ENCODE measurements at places on chromosomes 4 and X. TPM values are rescaled to one million over a fixed set of nuclear protein-coding genes. Genes with fewer than 3 reads are reported as not detected.

GRCh38 chrX:46777971-46778810 is 19.3 kb upstream of the SLC9A7 start:
- no peak for ATAC-seq

The TXK gene
- total RNA-seq = 0.15 TPM

DNA sequence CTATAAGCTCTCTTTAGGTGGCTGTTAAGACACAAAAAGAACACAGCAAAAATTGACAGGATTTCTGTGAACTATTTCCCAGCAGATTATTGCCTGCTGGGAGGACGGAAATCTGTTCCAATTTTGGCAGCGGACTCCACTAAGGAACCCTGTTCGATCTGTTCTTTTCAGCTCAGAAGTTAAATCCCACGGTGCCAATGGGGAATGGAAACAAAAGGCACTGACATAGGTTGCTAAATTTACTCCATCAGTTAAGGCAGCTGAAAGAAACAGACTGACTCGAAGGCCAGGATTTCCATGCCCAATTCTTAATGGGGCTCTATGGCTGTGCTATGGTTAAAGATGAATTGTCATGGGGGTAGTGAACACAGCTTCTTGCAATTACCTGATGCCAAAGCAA is 126.5 kb upstream of the HPGD start:
- ATAC-seq = no peak

GRCh38 chr4:1363513-1363912 is 16.5 kb downstream of the UVSSA start:
- ATAC-seq = peak; percentile 10

- no peak for ATAC-seq
These were observed 18.4 kb upstream of the TRPC5OS start for GRCh38 chrX:111857534-111858060.

The TMSB15B gene
- 0.45 TPM for total RNA-seq

The GPR82 gene
- total RNA-seq = 1.3 TPM

- peak; percentile 51 for ATAC-seq
These were observed 74.9 kb downstream of the PRRG1 start for GRCh38 chrX:37424000-37424429.

- no peak for ATAC-seq
These were observed 34.5 kb downstream of the NIPAL1 start for GRCh38 chr4:48051078-48051477.

- no peak for ATAC-seq
These were observed 32.9 kb upstream of the NDP start for GRCh38 chrX:44006081-44006480.

- no peak for ATAC-seq
These were observed 42.8 kb downstream of the UCHL1 start for GRCh38 chr4:41299486-41299885.

DNA sequence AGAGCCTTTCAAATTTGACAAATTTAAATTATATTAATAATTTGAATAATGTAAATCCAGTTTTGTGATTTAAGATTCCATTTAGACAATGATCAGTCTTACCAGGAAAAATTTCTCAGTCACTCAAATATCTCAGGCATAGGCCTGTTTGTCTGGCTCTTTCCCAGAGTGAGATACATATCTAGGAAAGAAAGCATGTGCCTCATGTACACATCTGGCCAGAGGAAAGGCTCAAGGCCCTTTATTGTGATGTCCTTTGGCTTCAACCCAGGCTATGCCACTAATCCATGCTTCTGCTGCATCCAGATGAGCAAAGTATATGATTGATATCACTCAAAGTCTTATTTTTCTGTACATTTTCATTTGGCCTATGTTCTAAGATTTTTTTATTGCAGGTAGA is 473.3 kb upstream of the ADGRL3 start:
- ATAC-seq = no peak

DNA sequence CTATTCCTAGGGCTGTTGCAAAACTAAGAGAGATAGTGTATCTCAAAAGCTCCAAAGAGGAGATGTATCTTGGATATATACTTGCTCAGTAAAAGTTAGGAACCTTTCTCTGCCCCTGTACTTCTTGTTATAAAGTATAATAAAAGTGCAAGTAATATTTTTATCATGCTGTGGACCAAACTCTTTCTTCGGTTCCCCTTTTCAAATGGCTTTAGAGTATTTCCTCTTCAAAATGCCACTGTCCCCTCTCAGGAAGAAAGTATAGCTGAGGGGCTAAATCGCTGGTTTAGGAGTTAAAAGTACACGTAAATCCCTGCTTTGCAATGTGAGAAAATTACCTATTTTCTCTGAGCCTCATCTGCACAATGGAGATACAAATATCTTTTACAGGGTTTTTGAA is 169.1 kb upstream of the FTHL17 start:
- no peak for ATAC-seq

DNA sequence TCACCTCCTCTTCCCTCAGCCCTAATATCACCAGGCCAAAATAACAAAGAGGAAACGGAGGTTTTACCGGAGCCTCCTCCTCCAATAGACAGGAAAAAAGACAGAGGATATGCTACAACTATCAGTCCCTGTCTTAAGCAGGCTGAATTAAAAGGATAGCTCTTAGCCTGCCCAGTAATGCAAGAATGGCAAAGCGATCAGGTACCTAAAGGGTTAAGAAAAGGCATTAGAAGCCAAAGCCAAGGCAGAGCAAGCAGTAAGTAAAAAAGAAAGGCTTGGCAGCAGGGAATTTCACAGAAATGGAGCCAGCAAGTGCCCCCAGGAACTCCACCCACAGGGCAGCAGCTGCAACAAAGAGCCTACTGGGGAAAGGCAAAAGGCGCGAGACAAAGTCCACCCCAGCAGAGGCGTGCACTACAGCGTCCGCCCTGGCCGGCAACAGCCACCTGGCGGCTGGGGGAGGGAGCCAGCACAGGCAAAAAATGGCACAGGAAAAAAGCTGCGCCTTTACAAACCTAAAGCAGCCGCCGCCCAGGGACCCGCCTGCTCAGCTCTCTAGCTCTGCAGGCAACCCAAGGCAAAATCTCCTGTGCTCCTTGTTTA is 220.6 kb upstream of the ZC4H2 start:
- peak; percentile 50 for ATAC-seq

- no peak for ATAC-seq
These were observed 18.6 kb upstream of the XG start for GRCh38 chrX:2733286-2733685.

DNA sequence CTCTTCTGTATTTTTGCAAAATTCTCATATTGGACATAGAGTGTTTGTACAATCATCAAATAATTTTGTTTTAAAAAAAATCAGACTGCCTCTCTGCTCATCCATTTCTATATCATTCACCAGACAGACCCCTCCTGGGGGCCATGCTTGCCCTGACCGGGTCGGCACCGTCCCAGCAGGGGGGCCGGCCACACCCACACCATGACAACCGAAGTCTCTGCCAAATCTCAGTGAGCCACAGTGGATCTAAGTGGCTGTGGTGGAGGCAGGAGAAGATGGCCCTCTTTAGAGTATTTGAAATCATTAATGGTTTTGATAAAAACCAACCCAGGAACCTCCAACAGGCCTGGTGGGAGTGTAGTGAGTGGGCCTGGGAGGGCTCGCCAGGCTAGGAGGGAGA is 66.9 kb upstream of the ADRA2C start:
- no peak for ATAC-seq

The LRCH2 gene
- total RNA-seq = 257 TPM

The SSX1 gene
- not detected for total RNA-seq

- ATAC-seq = no peak
These were observed 272.8 kb upstream of the GATB start for GRCh38 chr4:152033621-152034020.

The CFAP99 gene
- total RNA-seq = 0.41 TPM

- ATAC-seq = no peak
These were observed 14.5 kb upstream of the LNX1 start for GRCh38 chr4:53605783-53606182.

DNA sequence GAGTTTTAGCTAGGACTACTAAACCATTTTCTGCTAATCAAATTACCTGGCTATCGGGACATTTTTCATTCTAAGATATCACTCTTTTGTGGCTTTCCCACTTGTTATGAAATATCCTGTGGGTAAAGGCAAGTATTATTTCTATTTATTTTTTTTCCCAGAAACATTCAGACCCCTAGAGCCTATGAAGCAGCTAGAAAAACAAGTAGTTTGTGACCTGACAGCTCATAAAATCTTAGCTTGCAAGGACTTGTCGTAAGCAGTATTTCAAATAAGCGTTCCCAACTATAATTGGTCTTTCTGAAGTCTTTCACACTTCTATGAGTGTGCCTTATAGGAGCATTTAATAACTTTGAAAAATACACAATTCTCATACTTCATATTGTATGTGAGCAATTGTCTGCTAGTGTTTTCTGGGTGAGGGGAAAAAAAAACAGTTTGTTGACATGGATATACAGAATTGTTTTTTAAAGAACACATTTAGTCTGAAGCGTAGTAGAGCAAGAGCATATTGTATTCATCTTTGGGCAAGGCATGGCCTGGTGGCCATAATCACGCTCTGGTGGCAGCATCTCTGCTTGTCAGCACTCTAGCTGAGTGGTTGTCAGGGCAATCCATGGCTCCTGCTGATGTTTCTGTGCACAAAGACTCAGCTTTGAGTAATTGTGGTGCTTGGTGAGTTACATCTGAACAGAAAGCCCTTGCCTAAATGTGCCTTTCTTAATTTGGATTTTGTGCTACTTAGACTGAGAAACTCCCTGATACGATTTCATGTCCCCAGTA is 2.6 kb downstream of the MCUB start:
- ATAC-seq = no peak

The VEGFD gene
- total RNA-seq = not detected

The RRH gene
- not detected for total RNA-seq

The BRS3 gene
- 0.05 TPM for total RNA-seq

- no peak for ATAC-seq
These were observed 45.5 kb downstream of the CENPC start for GRCh38 chr4:67499799-67500198.

Measured in motor neuron (in vitro differentiated cells).